Tibial nerve (tissue), 4 donors: ENCODE measurements at places on chromosomes 5 and 9.

GRCh38 chr9:119559986-119560385 is 190.8 kb upstream of the BRINP1 start:
- H3K27ac ChIP-seq, result no peak overlapping the region
- peaks cover 11% of the 10 kb centered on the region for H3K27me3 ChIP-seq
- no peak overlapping the region for H3K4me3 ChIP-seq
- DNase-seq, result no peak
- H3K4me1 ChIP-seq, result no peaks in the 10 kb centered on the region

GRCh38 chr5:176492431-176492830 is 44.2 kb downstream of the FAF2 start:
- no peaks in the 10 kb centered on the region for H3K4me1 ChIP-seq
- no peak for DNase-seq
- H3K27ac ChIP-seq, result no peak overlapping the region
- H3K4me3 ChIP-seq, result no peak overlapping the region
- H3K27me3 ChIP-seq, result no peaks in the 10 kb centered on the region

DNA sequence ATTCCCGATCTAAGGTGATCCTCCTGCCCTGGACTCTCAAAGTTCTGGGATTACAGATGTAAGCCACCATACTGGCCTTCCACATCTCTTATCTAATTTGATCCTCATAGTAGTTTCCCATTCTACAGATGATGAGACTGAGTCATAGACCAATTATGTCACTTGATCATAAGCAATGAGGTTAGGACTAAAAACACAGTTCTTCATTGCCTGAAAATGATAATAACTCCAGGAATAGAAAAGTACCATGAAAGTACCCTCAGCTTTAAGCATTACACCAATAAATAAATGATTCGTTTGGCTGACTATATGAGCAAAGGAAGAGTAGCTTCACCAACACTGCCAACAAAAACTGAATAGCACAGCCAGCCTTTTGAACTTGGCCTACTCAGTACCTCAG is 389.5 kb downstream of the ACTL7B start:
- H3K36me3 ChIP-seq, result no peaks in the 10 kb centered on the region
- H3K4me3 ChIP-seq, result no peak overlapping the region
- no peak overlapping the region for H3K27ac ChIP-seq
- no peaks in the 10 kb centered on the region for H3K4me1 ChIP-seq
- no peak for DNase-seq

DNA sequence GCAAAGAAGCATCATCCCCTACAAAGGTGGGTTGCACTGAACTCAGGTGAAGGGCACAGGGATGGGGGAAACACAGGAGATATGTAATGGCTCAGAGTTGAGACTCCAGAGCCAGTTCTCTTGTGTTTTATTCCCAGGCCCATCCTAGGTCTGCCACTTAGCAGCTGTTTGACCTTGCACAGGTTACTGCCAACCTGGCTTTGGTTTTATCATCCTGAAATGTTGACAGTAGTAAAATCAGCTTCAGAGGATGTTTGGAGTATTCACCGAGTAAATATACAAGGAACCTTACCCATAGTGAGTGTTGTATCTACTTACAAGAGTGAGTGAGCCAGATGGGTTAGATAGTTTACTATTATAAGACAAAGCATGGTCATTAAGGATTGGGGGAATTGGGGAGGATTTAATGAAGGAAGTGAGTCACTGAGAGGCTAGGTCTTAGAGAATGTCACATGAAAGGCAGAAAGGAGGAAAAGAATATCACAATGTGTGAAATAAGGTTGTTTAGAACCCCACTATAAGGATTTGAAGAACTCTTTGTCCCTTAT is 141.3 kb downstream of the MAN2A1 start:
- no peaks in the 10 kb centered on the region for H3K27me3 ChIP-seq
- no peak overlapping the region for H3K4me3 ChIP-seq
- H3K27ac ChIP-seq, result no peak overlapping the region

GRCh38 chr5:150532996-150533395 is 25.1 kb downstream of the NDST1 start:
- H3K4me3 ChIP-seq, result no peak overlapping the region
- peaks cover 60% of the 10 kb centered on the region for H3K4me1 ChIP-seq
- peaks cover 76% of the 10 kb centered on the region for H3K36me3 ChIP-seq

- no peaks in the 10 kb centered on the region for H3K27me3 ChIP-seq
- no peaks in the 10 kb centered on the region for H3K4me1 ChIP-seq
- H3K27ac ChIP-seq, result no peak overlapping the region
These were observed 469.0 kb upstream of the PTGER4 start for GRCh38 chr5:40210694-40211093.

DNA sequence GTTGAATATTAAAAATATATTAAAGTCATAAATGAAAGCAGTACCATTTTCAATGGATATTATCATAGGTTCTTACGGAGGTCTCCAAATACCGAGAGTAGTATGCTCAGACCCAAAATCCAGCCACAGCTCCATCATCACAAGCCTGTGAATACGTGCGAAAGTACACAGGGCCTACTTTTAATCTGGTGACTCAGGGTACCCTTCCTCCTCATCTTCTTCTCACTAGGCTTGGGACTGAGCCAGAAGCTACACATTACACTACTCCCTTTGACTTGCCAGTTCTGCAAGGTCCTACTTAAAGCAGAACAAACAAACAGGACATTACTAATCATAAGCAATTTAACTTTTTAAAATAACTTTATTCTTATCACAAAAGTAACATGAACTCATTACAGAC is 7.6 kb upstream of the RIC1 start:
- no peak for DNase-seq
- H3K27ac ChIP-seq, result no peak overlapping the region
- no peaks in the 10 kb centered on the region for H3K27me3 ChIP-seq
- H3K4me1 ChIP-seq, result peaks cover 23% of the 10 kb centered on the region
- H3K4me3 ChIP-seq, result no peak overlapping the region
- H3K36me3 ChIP-seq, result no peaks in the 10 kb centered on the region

- no peaks in the 10 kb centered on the region for H3K4me1 ChIP-seq
- H3K36me3 ChIP-seq, result no peaks in the 10 kb centered on the region
- H3K27ac ChIP-seq, result no peak overlapping the region
- no peak for DNase-seq
These were observed 180.5 kb downstream of the CEMIP2 start for GRCh38 chr9:71587576-71588362.

DNA sequence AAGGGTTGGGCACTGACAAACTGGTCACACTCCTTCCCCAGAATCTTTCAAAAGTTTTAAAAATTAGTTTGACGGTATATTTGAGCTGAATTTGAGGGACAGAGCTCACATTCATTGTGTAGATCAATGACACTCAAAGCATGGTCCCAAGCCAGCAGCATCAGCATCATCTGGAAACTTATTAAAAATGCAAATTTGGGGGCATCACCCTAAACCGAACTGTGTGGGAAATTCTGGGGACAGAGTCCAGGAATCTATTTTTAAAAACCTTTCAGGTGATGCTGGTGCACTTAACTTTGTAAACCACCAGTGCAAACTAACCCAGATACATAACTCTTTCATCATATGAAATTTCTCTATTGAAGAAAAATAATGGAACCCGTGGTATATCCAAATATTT is 58.1 kb upstream of the MTAP start:
- no peaks in the 10 kb centered on the region for H3K4me1 ChIP-seq
- no peak for DNase-seq
- no peak overlapping the region for H3K4me3 ChIP-seq
- no peak overlapping the region for H3K27ac ChIP-seq
- H3K36me3 ChIP-seq, result no peaks in the 10 kb centered on the region
- H3K27me3 ChIP-seq, result no peaks in the 10 kb centered on the region

GRCh38 chr5:35926389-35927051 is 11.9 kb downstream of the CAPSL start:
- H3K4me3 ChIP-seq, result no peak overlapping the region
- no peaks in the 10 kb centered on the region for H3K27me3 ChIP-seq
- no peak overlapping the region for H3K27ac ChIP-seq
- DNase-seq, result no peak

DNA sequence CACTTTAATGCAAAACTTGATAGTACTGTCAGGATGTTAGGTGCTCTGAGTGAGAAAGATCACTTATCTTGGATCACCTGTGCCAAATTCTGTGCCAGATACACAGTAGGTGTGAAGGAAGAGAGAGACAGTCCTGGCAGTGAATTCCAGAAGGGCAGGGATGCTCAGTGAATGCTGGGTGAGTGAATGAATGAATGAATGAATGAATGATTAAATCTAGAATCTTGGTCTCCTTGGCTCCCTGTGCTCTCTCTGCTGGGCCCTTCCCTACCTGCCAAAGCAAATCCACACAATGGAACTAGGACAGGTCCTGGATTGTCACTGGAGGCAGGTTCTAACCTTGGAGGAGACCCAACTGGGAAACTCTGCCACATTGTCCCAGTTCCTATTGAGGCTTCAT is 117.5 kb upstream of the CXCL14 start:
- no peak for DNase-seq
- H3K27ac ChIP-seq, result no peak overlapping the region
- H3K27me3 ChIP-seq, result no peaks in the 10 kb centered on the region

GRCh38 chr5:16304846-16305245 is 125.3 kb upstream of the MARCHF11 start:
- no peak overlapping the region for H3K4me3 ChIP-seq
- H3K36me3 ChIP-seq, result no peaks in the 10 kb centered on the region
- H3K4me1 ChIP-seq, result no peaks in the 10 kb centered on the region
- H3K27me3 ChIP-seq, result no peaks in the 10 kb centered on the region
- no peak for DNase-seq

- H3K36me3 ChIP-seq, result no peaks in the 10 kb centered on the region
- DNase-seq, result no peak
- H3K27ac ChIP-seq, result no peak overlapping the region
These were observed 4.1 kb upstream of the DNAJB5 start for GRCh38 chr9:34985311-34985899.

- no peaks in the 10 kb centered on the region for H3K4me1 ChIP-seq
- no peak for DNase-seq
- no peaks in the 10 kb centered on the region for H3K36me3 ChIP-seq
- no peak overlapping the region for H3K27ac ChIP-seq
- no peak overlapping the region for H3K4me3 ChIP-seq
- H3K27me3 ChIP-seq, result no peaks in the 10 kb centered on the region
These were observed 139.0 kb downstream of the FOCAD start for GRCh38 chr9:20823051-20823450.

DNA sequence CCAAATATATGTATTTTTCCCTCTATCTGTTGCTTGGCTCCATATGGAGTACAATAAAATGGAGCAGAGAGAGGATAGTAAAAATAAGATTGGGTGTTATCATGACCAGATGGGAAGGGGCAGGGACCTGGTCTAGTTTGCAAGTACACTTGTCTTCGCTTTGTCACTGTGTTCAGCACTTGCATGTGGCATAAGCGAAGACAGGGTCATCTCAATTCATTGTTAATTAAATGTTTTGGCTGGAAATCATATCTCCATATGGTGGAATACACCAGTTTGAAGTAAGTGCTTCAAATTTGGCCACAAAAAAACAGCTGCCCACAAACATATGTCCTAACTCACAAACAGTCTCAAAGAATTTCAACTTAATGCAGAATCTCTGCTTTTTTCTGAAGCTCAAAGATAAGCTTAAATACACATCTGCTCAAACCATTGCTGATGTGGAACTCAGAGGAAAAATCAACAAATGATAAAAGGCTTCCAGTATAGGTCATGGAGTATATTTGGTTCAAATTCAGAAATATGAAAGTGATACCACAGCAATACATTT is 865.4 kb downstream of the TLE4 start:
- no peaks in the 10 kb centered on the region for H3K4me1 ChIP-seq
- H3K4me3 ChIP-seq, result no peak overlapping the region
- H3K27ac ChIP-seq, result no peak overlapping the region
- no peaks in the 10 kb centered on the region for H3K36me3 ChIP-seq
- no peak for DNase-seq

DNA sequence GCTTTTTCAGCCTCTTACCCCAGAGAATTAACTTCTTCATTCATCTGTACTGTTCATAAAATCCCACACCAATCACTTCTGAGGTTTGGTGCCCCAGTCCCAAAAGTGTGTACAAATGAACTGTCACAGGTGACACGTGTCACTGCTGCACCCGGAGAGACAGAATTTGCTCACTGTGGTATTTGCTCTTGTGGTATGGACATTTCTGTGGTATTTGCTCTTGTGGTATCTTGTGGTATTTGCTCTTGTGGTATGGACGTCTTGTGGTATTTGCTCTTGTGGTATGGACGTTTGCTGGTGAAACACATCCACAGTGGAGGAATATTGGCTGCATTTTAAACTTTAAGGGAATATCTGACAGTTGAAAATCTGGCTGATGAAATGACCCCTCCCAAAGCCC is 214.9 kb upstream of the DAP start:
- no peaks in the 10 kb centered on the region for H3K36me3 ChIP-seq
- no peak overlapping the region for H3K27ac ChIP-seq
- no peak for DNase-seq
- H3K4me3 ChIP-seq, result no peak overlapping the region
- no peaks in the 10 kb centered on the region for H3K4me1 ChIP-seq

DNA sequence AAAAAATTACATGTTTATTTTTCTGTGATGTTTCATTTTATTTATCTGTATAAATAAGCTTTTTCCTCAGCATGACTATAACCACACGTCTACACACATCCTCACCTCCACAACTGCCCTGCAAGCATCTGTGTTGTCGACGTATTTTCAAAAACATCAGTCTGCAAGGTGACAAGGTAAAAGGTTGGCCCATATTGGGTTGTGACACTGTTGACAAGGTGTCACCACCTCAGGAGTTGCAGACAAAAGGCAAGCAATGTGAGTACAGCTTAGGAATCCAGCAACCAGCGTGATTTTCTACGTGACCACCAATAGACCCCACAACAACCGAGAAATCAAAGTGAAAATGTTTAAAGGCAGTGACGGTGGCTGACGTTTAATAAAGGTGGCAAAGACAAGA is 187.6 kb downstream of the PARP8 start:
- no peaks in the 10 kb centered on the region for H3K27me3 ChIP-seq
- no peaks in the 10 kb centered on the region for H3K4me1 ChIP-seq
- no peak overlapping the region for H3K27ac ChIP-seq

- no peaks in the 10 kb centered on the region for H3K27me3 ChIP-seq
- H3K36me3 ChIP-seq, result no peaks in the 10 kb centered on the region
- no peak overlapping the region for H3K27ac ChIP-seq
- DNase-seq, result no peak
- H3K4me1 ChIP-seq, result no peaks in the 10 kb centered on the region
- no peak overlapping the region for H3K4me3 ChIP-seq
These were observed 38.4 kb downstream of the LMX1B start for GRCh38 chr9:126652140-126652582.

GRCh38 chr5:41522193-41522786 is 11.9 kb upstream of the PLCXD3 start:
- no peak for DNase-seq
- no peak overlapping the region for H3K27ac ChIP-seq
- H3K36me3 ChIP-seq, result no peaks in the 10 kb centered on the region
- no peaks in the 10 kb centered on the region for H3K4me1 ChIP-seq
- no peak overlapping the region for H3K4me3 ChIP-seq

- no peaks in the 10 kb centered on the region for H3K27me3 ChIP-seq
- no peak for DNase-seq
- H3K27ac ChIP-seq, result peak overlapping the region; percentile 70
- no peaks in the 10 kb centered on the region for H3K36me3 ChIP-seq
These were observed 30.5 kb downstream of the SHB start for GRCh38 chr9:38038307-38039089.
